Activated CD4-positive, alpha-beta T cell treated with anti-CD3 and anti-CD28 coated beads, Interleukin-10, Interleukin-2, amounts not matched to agents 100 ng/mL and 50 ng/mL, durations not matched to agents 16 hours and 8 hours (primary cell): ENCODE measurements at places on chromosomes 11 and 22.

DNA sequence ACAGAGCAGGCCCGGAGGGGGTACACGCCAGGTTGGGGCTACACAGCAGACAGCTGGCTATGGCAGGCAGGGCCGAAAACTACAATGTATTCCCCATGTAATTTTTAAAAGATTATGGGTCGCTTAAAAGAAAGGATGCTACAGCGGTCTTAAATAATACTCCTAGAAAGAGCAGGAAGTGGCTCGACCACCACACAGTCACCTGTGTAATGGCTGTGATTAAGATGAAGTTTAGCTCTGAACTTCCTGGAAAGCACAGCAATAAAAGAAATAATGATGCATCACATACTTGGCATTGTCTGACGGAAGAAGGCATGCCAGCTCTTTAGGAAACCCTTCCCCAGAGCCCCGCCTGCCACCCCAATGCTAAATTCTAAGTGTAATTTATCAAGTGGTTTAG is 32.6 kb downstream of the WNT11 start:
- DNase-seq: no peak

DNA sequence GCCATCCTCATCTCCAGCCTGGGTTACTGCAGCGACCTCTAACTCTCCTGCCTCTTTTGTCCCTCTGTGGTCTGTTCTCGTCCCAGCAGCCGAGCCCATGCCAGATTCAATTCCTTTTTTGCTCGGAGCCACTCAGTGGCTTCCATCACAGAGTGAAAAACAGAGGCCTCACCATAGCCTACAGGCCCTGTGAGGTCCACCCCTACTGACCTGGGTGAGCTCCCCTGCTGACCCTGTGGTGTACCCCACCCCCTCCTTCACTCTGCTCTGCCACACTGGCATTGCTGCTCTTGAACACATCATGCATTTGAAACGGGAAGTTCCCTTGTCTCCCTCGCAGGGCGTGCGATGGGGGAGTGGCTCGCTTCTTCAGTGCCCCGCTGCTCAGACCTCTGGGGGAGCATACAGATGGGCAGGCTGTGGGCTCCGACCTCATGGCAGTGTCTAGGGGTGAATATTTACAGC is 2.1 kb downstream of the AIP start:
- peak; percentile 92 for DNase-seq

GRCh38 chr11:4606231-4607015 is 1.6 kb downstream of the TRIM68 start:
- DNase-seq: no peak

GRCh38 chr11:31240340-31240904 is 129.1 kb downstream of the DCDC1 start:
- peak; percentile 35 for DNase-seq

DNA sequence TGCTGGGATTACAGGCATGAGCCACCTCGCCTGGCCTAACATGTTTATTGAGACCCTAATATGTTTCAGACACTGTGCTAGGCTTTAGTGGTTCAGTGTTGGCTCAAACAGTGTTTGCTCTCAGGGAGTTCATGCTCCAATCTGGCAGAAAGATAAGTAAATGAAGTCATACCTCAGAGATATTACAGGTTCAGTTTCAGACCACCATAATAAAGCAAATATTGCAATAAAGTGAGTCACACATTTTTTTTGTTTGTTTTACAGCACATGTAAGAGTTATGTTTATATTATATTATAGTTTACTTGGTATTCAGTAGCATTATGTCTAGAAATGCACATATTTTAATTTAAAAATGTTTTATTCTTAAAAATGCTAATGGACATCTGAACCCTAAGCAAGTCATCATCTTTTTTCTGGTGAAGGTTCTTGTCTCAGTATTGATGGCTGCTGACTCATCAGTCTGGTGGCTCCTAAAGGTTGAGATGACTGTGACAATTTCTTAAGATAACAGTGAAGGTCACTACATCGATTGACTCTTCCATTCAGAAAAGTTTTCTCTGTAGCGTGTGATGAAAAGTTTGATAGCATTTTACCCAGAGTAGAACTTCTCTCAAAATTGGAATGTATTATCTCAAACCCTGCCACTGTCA is 243.0 kb upstream of the ANO5 start:
- DNase-seq: no peak

GRCh38 chr11:123308077-123308476 is 113.0 kb upstream of the CLMP start:
- DNase-seq: no peak

DNA sequence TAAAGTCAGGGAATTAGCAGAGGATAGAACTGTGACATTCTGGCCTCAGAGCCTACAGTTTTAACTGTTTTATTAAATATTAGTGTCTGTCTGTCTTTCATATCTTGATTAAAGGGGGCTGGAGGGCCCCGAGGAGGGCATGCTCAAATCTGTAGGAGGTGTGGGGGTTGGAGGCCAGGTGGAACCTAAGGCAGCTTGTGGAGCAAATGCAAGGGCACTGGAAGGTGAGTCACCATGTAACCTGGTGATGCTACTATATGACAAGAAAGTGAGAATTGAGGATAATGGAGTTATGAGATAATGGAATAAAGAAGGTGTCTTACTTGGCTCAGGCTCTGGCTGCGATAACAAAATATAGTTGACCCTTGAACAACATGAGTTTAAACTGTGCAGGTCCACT is 27.3 kb upstream of the TMEM86A start:
- DNase-seq: no peak

- no peak for DNase-seq
Measured at GRCh38 chr22:31926969-31927368, 17.4 kb upstream of the YWHAH start.

- no peak for DNase-seq
Measured at GRCh38 chr22:32725369-32725988, 76.0 kb upstream of the TIMP3 start.

- DNase-seq: no peak
Measured at GRCh38 chr11:27041141-27041899, 705 bp downstream of the BBOX1 start.

GRCh38 chr22:23401910-23402274 is 178.2 kb downstream of the IGLL1 start:
- DNase-seq: no peak

GRCh38 chr11:2093575-2094353 is 45.4 kb downstream of the IGF2 start:
- no peak for DNase-seq

GRCh38 chr11:100575860-100576717 is 111.0 kb upstream of the ARHGAP42 start:
- DNase-seq: peak; percentile 35

GRCh38 chr11:34501949-34502348 is 11.6 kb downstream of the ELF5 start:
- no peak for DNase-seq

DNA sequence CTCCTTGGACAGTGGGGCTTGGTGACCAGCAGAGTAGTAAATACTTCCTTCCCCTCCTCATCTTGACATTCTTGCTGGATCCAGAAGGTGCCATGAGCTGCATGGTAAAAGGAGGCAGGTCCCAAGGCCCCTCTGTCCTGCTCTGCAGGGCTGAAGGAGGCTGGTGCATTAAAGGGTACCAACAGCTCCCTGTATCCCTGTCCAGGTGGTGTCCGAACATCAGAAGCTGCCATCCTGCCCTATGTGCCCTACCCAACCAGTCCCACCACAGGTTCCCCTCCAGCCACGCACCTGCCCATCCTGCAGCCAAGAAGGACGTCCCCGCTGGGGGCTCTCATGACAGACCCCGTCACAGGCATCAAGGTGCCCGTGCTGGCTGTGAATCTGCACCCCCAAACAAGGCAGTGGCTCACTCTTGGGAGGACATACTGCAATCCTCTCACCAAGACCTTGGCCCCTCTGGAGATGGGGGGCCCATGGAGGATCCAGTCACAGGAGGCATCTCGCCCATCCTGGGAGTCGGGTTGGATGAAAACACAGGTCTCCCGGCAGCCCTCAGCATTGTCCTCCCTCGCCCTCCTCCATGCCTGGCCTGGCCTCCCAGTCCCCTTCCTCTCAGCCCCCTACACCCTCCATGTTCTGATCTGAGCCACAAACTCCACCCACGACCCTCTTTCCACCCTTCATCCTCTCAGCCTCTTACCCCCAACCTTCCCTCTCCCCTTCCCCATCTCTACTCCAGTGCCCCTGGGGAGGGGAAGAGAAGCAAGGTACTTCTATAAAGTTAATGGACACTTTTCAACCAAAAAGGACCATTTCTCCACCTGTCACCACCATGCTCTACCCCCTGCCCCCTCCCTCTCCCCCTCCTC is 55.1 kb downstream of the BTG4 start:
- DNase-seq: no peak

DNA sequence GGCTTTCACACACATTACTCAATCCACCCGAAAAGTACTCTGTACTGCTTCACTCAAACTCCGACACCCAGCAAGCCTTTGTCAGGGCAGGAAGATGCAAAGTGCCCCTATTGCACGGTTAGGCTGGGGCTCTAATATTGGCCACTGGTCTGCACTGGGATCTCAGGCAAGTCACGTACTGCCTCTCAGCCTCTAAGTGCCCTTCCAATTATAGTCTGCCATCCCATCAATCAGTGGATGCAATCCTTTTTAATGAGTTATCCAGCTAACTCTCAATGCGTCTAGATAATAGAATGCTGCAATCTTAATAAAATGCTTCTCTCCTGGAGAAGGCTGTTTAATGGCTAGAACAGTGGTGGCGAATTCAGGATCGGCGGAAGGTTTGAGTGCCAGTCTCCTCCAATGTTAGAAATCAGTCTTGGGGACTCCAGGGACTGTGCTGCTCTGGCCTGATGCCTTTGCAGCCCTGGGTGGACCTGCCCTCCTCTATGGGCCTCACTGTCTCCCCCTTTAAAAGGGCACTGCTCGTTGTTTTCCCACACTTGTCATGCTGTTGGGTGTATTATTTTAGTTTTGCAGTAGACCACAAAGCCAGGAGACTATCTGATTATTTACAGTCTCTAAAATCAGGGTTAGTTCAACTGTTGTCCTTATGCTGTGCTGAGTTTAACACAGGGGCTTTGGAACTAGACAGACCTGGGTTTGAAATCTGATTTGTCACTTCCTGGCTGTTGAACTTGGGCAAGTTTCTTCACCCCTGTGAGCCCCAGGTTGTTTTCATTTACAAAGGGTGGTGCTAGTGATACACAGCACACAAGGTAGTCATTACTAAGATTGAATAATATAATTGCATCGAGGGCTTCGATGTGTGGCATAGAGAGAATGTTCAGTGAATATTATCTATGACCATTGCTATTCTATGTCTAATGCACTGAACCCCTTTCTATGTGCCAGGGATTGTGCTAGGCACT is 36.7 kb downstream of the CLMP start:
- no peak for DNase-seq

GRCh38 chr11:106958517-106959248 is 59.6 kb downstream of the GUCY1A2 start:
- DNase-seq: no peak

GRCh38 chr11:132803436-132803835 is 728.9 kb downstream of the OPCML start:
- no peak for DNase-seq

DNA sequence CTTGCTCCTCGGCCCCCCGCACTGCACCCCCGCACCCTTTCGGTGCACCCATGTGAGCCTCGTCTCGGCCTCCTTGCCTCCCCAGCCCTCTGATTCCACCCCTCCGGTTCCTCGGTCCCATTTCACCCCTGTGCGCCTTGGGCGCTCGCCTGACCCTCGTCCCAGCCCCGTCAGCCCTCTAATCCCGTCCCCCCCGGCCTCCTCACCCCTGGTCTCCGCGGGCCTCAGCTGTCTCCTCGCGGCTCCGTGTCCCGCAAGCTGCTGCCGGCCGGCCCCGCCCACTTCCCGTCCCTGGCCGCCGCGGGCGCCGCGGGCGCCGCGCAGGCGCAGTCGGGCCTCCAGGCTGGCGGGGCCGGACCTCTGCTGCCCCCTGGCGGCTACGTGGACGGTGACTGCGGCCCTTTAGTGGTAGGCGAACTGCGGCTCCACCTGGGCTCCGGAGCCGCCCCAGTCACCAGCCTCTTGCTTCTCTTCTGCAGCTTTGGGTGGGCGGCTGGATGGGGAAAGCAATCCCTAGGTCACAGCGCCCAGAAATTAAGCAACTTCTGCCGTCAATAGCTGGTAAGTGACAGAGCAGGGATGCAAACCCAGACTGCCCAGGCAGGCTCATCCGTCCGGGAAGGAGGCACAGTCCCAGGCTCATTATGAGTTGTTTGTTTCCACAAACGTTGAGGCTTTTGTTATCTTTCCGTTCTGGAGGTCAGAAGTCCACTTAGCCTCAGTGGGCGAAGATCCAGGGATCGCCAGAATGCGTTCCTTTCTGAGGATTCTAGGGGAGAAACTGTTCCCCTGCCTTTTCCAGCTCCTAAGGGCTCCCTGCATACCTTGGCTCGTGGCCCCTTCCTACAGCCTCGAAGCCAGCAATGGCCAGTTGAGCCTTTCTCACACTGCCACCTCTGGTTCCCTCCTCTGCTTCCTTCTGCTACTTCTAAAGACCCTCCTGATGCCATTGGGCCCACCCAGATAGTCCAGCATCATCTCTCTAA is at the start of gene PPM1F:
Gene PPM1F, minus strand, starts transcription at position 263 of the 986 bp plus-strand sequence. CDS start 6,800 bp downstream, outside the sequence.
- peak; percentile 92 for DNase-seq

- peak; percentile 89 for DNase-seq
Measured at GRCh38 chr22:36332623-36333332, 55.0 kb downstream of the MYH9 start.

- no peak for DNase-seq
Measured at GRCh38 chr11:58837707-58838388, 6.7 kb downstream of the GLYATL2 start.

DNA sequence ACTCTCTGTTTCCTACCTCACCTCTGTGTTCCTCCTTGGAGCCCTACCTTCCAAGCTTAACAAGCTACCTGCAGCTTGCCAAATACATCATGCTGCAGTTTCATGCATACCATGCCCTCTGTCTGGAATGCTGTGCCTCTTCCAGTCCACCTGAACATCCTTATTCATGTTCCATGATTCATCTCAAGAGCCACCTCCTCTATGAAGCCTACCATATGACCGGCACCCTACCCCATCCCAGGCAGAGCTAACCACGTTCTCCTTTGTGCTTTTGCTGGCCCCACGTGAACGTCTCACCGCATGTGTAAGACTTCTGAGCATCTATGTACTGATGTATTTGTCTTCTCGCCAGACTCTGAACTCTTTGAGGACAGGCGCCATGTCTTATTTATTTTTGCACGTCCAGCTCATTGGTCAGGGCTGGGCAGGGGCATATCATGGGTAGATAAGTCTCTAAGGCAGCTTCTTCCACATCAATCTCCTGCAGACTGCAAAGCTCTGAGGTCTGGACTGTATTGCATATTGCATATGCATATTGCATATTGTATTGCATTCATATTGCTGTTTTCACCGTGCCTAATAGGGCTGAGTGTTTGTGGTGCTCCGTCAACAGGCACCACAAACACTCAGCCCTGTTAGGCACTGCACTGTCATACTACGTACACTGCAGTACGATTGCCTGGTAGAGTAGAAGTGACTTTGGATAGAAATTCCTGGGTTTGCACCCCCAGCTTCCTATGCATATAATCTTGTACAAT is 31.0 kb downstream of the TST start:
- no peak for DNase-seq
